GM19239 (cell line): ENCODE measurements at places on chromosomes 5 and 9.
A peak's percentile ranks its signal among the peaks of the same experiment; 100 is the strongest.

GRCh38 chr9:98171176-98171925 lies 21.1 kb downstream of the CORO2A start:
- no peak for DNase-seq

GRCh38 chr9:120707170-120707569 lies 7.1 kb downstream of the MEGF9 start:
- no peak for DNase-seq

- no peak for DNase-seq
These were observed 147.4 kb downstream of the TRIM36 start for GRCh38 chr5:115022303-115022702.

DNA sequence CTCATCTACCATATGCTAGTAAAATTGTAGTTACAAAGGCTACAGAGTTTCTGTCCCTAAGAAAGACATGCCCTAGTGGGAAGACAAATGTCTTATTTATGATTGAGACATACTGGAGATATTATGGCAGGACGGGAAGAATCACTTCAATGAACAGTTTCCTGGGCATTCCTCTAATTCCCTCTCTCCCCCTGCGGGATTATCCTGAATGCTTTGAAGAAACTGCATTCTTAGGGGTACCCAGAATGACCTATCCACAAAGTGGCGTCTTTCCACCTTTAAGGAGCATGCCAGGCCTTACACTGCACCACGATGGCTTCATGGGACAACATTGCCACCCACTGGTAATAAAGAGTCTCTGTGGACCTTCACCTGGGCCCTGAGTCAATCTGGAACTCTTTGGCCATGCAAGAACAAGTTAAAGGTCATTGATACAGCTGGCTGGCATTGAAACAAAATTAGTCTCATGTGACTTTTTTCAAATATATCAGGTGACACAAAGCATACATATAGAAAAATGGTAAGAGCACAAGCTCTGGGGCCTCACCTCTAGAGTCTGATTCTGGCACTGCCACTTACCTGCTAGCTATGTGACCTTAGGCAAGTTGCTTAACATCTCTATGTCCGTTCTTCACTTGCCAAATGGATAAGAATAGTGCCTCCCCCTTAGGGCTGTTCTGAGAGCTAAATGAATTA lies 32.0 kb downstream of the ANKRD55 start:
- peak; percentile 63 for DNase-seq

DNA sequence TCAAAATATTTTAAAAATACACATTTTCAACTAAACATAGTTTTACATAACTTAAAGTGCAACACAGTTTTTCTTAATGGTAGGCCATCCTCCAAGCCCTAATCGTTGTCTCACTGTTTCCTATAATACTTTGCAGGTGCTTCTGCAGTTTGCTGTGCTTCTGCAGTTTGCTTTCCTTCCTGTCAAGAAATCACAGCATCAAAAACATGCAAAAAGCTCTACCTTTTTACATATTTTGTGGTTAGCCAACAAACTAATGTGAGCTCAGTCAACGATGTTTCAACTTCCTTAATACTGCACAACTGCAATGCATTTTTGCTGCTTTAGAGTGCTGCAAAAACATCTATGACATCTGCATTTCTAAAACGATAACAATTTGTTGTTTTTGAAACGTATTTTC lies 25.2 kb downstream of the EMB start:
- no peak for DNase-seq

DNA sequence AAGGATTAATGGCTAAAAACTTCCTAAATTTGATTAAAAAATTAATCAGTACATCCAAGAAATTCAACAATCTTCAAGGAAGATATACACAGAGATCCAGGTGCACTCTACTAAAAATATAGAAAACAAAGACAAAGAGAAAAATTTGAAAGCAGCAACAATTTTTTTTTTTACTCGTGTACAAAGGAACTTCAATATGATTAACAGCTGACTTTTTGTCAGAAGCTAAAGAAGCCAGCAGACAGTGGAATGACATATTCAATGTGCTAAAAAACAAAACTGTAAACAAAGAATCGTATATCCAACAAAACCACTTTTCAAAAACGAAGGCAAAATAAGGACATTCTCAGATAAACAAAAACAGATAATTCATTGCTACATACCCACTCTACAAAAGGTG lies 234.6 kb downstream of the FSTL4 start:
- no peak for DNase-seq

DNA sequence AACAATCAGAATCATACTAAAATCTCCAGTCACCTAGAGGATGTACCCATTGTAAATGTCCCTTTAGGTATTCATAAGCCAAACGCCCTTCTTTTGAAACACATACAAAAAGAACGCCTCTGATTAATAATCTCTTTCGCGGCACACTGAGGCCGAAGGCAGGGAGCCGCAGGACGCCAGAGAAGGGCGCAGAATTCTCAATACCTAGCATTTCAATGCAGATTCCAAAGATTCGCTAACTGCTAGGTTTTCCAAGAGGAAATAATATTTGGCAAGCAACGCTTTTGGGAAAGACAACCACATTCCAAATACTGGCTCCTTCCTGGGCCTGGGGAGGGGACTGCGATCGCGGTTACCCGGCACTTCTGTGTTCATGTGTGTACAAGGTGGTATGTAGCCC lies 203.3 kb downstream of the MEF2C start:
- no peak for DNase-seq

DNA sequence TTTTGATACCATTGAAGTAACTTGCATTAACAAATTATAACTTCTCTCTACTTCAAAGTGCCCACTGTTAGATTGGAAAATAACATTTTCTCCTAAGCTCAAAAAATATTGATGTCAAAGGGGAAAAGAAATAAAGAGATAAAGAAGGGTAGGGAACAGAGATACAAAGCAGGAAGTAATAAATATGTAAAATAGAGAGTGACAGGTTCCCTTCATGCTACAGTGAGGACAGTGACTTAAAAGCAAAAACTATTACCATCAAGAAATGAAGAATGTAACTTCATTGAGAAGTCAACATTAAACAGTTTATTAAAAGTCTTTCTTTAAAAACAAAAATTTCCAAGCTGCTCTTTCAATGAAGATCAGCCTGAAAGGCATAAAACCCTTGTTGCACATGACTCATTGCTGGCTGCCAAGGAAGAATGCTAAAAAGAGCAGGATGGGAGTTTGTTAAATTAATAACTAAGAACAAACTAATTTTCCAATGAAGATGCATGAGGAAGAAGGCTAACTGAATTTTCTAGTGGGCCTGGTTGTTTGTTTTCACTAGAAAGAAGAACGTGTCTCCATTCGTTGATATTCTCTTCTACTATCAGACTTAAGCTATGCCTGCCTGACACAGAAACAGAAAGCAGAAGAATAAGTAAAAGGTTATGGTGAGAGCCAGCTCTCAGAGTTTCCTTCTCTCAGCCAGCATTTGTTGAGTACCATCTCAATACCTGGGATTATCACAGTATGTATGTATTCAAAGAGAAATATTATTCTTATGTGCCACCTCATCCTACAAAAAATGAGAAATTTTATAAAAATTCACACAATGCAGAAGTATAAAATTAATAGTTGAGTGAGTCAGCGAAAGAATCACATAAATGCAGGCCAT lies 197.8 kb upstream of the NREP start:
- DNase-seq, result no peak

GRCh38 chr9:137679695-137680305 lies 61.0 kb downstream of the EHMT1 start:
- DNase-seq, result no peak

GRCh38 chr9:127793093-127793708 lies 7.4 kb downstream of the CDK9 start:
- no peak for DNase-seq

DNA sequence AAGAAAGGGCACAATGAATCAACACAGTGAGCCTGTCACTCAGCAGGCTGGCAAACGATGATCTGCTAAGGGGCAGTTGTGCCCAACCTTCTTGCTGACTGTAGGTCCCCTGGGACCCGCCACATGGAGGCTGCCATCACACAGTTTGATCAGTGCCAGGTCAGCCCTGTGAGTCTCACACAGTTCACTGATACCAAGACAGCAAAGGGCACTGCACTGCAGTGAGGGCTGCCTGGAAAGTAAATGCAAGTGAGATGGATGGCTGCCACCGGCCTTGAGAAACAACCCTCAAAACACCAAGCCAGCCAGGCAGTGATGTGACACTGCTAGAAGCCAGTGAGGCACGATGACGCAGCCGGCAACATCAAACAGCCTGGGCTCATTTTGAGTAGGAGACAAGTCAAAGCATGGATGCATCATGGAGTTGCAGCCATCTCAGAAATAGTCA lies 30.3 kb downstream of the FOXD1 start:
- DNase-seq, result no peak

GRCh38 chr9:73863924-73864323 lies 633.2 kb upstream of the RORB start:
- no peak for DNase-seq

DNA sequence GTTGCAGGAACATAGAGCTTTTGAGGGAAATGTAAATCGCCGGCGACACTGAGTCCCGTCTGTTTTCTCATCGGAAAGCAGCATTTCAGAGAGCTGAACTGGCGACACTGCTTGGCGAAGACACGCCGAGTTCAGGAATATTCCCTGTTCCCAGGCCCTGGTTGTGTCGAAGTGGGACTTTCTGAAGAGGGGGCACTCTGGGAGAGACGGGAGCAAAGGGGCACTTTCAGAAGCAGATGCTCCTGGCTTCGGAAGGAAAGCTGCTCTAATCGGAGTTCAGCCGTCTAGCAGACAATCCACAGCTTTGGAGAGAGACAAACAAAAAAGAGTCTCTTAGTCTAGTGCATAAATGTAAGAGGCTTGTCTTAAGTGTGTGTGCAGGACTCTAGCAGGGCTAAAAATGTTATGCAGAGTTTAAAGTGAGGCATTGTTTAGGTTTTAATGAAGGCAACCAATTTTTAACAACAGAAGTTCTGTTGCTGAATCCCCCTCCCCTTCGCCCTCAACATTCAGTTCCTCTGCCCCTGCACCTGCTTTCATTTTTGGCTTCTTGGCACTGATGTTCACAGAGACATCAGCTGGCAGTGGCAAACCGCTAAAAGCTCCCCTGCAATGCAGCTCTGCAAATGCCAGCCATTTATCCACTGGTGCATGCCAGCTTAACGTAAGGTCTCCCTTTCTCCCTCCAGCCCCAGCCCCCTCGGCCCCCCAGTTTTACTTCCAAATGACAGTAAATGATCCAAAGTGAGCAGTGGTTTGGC lies 289.5 kb upstream of the MPDZ start:
- no peak for DNase-seq

- no peak for DNase-seq
These were observed 38.6 kb downstream of the AMBP start for GRCh38 chr9:114039484-114039883.

DNA sequence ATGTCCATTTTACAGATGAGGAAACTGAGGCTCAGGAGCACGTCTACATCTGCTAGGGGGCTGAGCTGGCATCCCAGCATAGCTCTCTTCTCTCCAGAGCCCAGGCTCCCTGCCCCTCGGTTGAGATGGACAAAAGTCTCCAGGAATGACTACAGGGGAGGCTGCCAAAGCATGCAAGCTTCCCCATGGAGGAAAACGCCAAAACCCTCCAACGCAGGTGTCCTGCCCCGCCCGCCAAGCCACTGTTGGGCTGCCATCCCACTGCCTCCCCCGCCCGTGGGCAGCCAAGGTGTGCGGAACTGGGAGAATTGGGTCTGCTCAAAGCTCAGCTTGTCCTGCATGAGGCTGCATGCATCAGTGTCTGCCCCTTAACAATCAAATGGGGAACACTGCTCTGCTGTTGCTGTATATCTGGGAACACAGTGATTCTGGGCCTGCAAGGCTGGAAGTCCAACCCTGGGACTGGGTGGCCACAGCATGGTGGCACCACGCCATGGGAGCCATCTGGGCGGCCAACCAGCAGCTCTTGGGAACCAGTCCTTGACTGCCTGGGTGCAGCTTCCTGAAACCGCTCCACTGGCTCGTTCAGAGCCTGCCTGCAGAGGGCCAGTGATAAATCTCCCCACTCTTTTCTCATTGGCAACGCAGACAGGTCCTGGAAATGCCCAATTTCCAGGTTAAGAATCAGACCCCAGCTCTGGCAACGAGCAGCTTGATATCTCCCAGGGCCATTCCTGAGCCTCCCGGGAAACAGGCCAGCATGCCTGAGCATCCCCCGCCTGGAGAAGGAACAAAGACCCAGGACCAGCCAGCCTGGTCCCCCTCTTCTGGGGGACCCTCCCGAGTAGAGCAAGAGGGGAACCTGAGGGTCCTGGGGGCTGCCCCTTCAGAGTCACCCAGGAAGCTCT lies 3.5 kb downstream of the RALGDS start:
- DNase-seq, result no peak

GRCh38 chr9:20684875-20685696 lies 1.0 kb downstream of the FOCAD start:
- DNase-seq, result no peak

DNA sequence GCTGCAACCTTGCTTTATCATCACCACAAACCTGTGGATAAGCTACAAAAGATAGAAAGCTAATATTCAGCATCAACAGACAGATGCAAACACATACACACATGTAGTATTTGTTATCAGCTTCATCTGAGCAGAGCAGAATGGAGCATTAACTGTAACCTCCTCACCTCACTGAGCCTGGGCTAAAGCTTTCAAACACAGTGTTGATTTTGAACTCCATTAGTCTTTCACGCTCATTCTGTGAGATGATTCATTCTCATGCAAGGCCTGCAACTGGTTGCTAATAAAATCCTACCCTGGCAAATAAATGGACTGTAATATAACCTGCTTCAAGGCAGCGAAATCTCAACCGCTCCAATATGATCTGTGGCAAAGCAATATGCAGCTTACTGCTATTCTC lies 1360.6 kb upstream of the ACO1 start:
- no peak for DNase-seq

DNA sequence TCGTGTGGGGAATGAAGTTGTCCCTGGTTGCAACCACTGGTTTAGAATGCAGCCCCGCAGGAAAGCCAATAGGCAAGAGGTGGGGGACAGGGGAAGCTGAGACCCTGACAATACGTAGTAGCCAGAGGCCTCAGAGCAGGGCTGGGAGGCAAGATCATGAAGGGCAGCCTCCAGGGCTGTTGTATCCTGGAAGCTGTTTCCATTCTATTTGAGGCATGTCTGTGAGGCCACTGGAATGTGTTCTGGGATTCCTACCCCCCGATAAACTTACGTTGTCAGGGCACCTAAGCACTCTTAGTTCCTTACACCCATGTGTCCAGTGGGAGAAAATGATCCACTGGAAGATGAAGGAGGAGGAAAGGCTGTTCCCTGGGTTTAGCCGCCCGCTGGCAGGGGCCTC lies 177.3 kb downstream of the CFAP90 start:
- no peak for DNase-seq
